H54 (cell line): ENCODE measurements at places on chromosomes 12 and 14.

DNA sequence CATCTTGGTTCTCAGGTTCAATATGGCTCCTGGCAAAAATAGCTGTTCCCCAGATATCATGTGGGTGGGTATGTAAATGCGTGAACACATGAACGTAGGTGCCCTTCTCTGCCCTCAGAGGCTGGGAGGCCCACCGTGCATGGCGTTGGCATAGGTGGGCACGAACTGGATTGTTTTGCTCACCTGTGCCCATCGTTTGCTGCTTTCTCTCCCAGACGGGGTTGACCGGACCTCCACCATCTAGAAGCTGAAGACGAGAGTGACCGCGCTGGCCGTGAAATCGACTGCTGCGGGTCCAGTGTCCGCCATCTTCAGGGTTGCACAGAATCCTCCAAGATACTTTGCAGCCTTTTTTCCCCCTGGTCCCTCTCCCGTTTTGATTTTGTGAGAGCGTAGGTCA is 113.9 kb downstream of the GCH1 start:
- no peak for DNase-seq

DNA sequence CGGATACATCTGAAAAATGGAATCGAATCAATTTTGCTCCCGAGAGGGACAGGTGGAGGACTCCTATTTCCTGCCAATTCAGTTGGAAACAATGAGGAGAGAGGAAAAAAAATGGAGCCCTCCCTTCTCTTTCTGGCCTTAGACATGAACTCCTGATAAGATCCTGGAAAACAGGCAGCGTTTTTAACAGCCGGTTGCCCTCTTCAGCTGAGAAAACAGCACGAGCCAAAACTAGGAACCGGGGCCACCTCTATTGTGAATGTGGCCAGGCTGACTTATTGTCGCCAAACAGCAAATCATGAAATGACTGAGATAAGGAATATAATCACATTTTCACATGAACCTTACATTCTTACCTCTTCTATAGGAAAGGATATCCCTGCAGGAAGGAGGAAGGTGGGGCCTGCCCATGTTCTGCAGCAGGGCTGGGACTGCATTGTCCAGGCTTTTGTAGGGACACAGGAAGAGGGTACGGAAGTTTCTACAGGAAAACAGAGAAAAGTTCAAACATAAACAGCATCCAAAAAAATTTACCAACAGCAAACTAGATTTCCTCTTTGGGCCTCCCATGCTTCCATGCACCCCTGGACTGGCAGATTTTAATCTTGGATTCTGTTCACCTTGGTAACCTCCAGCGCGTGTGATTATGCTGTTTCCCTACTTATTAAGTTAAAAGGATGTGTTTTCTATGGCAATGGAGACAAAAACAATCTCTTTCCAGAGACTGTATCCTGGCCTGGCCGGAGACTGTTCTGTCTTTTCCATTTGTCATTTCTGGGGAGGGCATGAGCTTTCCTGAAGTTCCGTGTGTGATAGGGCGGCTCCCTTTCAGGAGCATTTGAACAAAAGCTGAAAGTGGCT is 29.0 kb upstream of the ELK3 start:
- DNase-seq = no peak

GRCh38 chr12:122823429-122823828 is 11.8 kb upstream of the HIP1R start:
- DNase-seq = no peak

DNA sequence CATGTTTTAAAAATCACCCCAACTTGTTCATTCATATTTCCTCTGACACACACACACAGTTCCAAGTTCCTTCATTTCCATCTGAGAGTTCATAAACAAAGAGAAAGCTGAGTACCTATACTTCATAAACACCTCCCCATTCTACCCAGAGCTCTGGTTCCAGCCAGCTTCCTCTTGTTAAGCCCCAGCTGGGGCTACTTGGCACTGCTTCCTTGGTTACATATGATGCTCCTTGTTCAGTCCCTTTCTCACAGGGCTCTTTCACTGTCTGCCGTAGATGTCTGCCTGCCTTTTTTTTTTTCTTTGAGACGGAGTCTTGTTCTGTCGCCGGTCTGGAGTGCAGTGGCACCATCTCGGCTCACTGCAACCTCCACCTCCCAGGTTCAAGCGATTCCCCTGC is 77.5 kb downstream of the COX16 start:
- no peak for DNase-seq

GRCh38 chr12:82326905-82327503 is 31.2 kb downstream of the CCDC59 start:
- DNase-seq = no peak

DNA sequence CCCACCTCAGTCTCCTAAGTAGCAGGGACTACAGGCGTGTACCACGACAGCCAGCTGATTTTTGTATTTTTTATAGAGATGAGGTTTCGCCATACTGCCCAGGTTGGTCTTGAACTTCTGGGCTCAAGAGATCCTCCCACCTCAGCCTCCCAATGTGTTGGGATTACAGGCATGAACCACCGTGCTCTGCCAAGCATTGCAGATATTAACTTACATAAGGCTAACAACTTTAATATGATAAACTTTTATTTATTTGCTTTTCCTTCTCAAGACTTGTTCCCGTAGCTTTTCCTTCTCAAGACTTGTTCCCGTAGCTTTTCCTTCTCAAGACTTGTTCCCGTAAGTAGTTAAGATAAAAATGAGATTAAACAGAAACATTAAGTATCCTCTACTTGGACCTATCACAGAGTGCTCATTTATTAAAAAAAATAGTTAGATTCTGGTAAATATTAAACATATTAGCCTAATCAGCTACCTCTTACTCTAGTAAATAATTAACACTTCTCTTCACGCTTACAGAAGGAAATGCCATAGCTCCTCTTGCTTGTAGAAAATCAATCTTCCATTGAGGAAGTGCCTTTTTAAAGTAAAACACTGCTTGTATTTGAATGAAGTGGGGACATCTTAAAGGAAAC is 157.7 kb upstream of the KITLG start:
- DNase-seq = no peak

DNA sequence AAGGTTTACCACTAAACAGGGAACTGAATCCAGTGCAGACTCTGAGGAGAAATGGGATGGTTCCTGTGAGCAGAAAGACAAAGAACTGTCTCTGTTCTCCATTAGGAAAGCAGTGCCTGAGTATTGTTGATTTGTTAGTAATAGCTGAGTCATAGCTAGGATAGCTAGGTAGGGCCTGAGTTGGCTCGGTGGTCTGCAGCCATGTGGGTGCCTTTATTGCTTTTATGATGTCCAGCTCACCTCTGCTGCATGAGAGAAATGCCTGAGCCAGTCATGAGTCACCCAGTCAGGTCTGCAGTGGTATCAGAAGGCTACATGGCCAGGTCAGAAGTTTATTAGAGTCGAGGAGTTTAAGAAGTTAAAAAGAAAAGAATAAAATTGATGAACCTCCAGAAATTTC is 24.2 kb downstream of the TRHDE start:
- DNase-seq = peak; percentile 32

- no peak for DNase-seq
Observed at GRCh38 chr12:79300199-79300568, 390.6 kb downstream of the PAWR start.

DNA sequence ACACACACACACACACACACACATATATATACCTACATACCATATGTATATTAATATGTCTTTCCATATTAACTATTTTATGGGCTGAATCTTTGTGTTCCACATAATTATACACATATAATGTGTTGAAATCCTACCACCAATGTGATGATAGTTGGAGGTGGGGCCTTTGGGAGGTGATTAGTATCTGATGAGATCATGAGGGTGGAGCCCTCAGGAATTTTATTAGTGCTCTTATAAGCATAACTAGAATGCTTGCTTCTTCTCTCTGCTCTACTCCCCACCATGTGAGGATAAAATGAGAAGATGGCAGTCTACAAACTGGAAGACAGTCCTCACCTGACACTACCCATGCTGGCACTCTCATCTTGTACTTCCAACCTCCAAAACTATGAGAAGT is 1193.5 kb upstream of the FLRT2 start:
- no peak for DNase-seq

GRCh38 chr12:62903151-62903550 is 31.8 kb downstream of the PPM1H start:
- DNase-seq = no peak

- peak; percentile 58 for DNase-seq
Observed at GRCh38 chr12:1939801-1940607, 21.6 kb upstream of the CACNA2D4 start.

DNA sequence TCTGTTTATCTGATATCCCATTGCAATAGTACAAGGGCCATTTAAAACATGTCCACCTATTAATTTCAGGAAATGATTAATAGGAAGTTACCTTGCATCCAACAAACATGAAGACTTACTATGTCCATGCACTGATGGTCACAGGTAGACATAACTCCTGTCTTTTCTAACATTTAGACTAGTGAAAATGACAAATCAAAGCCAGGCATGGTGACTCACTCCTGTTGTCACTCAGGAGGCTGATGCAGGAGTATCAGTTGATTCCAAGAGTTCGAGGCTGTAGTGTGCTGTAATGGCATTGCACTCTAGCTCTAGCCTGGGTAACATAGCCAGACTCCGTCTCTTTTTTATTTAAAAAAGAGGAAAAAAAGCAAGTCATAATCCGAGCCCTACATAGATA is 14.8 kb downstream of the HSP90B1 start:
- DNase-seq = no peak

- no peak for DNase-seq
Observed at GRCh38 chr12:120620624-120621023, 19.8 kb upstream of the CABP1 start.

DNA sequence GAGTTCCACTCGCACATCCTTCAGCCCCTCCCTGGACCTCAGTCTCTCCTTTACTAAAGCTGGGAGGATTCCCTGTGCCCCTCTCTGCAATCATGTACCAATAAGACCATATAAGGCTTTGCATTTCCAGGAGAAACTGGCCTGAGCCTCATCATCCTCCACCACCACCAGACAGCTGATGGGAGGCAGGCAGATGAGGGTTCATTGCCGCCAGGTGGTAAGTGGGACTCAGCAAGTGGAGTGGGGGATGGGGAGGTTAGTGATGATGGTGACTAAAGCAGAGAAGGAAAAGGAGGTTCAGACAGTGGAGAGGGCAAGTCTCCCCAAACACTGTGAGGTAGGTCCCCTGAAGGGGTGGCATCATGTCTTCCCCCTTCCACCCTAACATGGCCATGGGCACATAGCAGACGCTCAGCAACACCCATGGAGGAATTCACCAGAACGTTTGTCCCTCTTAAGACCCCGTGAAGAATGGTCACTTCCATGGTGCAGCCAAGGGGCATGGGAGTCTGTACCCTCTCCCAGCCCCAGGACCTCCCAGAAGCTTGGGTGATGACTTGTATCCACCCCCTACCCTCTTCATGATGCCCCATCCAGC is 4.5 kb upstream of the TNFRSF1A start:
- DNase-seq = no peak

- DNase-seq = no peak
Observed at GRCh38 chr12:9335867-9336266, 127.7 kb upstream of the PZP start.

GRCh38 chr12:108691175-108691997 is 39.9 kb downstream of the CORO1C start:
- peak; percentile 55 for DNase-seq

DNA sequence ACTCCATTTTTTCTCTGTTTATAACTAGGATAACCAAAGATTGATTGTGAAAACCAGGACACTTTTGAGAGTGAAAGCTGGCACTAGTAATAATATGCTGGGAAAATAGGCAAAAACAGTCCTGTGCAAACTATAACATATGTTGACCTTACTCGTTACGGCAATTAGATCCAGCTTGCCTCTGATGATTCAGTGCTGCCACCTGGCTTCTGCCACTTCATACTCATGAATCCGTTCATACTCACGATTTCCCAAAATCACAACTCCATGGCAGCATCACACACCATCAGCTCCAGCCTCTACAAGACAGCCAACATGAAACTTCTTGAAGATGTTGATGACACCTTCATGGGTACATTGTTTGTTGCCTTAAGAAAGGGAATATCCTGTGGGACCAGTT is 49.1 kb upstream of the CAND1 start:
- DNase-seq = no peak

DNA sequence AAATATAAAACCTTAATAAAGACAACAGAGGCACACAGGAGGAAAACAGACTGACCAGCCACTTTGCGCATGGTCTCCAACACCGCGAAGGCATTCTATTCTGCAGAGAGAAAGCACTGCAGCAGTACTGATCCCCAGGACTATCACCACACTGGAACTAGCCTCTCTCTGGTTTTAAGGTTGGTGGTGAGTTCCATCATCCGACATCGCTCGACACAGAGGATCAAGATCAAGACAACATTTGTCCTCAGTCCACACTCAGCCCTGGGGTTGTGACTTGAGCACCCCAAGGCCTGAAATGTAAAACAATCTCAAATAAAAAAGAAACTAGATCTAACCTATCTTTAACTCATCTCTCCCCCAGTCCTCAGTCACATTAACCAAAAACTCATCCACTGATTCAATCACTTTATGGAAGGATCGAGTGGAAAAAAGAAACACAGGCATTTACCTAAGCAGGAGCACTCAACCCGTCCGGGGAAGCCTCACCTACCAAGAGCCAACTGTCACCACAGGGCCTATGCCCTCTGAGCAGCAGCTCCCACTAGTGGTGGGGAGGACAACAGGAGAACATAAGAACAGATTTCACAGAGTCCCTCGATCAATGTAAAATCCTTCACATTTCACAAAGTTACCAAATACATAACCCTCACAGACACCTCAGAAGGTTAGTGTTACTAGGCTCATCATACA is 17.7 kb downstream of the STXBP6 start:
- no peak for DNase-seq

DNA sequence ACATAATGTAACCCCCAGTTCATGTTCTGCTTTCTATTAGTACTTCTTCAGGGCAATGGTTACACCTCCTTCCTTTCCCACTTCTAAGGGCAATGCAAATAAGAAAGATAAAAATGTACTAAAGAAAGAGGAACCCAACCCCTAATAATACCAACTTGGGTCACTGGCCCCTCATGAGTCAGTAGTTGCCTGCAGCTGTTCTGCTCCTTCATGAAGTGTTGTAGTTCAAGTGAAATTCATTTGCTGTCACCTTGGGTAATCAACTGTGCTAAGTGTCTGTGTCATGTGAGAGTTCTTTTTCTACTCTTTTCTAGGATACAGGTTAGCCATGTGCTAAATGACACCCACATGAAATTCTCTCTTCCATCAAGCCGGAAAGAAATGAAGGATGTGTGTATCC is 91.8 kb downstream of the PLXNC1 start:
- DNase-seq = no peak

GRCh38 chr12:92356425-92356824 is 210.8 kb upstream of the BTG1 start:
- DNase-seq = no peak

GRCh38 chr14:105389534-105389933 is 8.8 kb upstream of the TEX22 start:
- no peak for DNase-seq

GRCh38 chr14:41285186-41285748 is 321.4 kb upstream of the LRFN5 start:
- DNase-seq = no peak
